ENCODE measurements at places on chromosomes 5 and 9.

- no peak for DNase-seq
Measured at GRCh38 chr9:74245866-74246497, 251.2 kb upstream of the RORB start.

GRCh38 chr5:154465169-154465568 lies 12.9 kb downstream of the HAND1 start:
- peak; percentile 76 for DNase-seq

- peak; percentile 43 for DNase-seq
Measured at GRCh38 chr5:146388386-146388785, 49.7 kb downstream of the POU4F3 start.

- DNase-seq = no peak
Measured at GRCh38 chr5:156991714-156992113, 28.7 kb upstream of the TIMD4 start.

DNA sequence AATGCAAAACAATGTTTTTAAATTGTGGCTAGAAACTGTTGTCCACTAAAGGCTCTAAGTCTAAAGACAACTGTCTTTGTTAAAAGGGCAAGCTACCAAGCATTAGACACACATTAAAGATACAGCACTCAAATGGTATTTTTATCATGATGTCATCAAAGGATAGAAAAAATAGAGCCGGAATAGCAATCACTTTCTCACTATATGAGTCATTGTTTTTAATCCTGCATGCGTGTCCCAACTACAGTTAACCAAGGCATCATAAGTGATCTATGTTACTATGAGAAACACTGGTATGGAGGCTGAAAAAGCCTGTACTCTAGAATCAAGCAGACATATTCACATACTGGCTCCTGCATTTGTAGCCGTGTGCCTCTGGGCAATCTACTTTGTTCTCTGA lies 1.9 kb upstream of the PJA2 start:
- DNase-seq = peak; percentile 88

- DNase-seq = peak; percentile 60
Measured at GRCh38 chr5:88824892-88825583, 57.9 kb downstream of the MEF2C start.

- peak; percentile 94 for DNase-seq
Measured at GRCh38 chr5:142699184-142699720, 13.4 kb upstream of the FGF1 start.

GRCh38 chr9:99072040-99072394 lies 32.9 kb upstream of the TGFBR1 start:
- no peak for DNase-seq

GRCh38 chr5:180580681-180581080 lies 10.6 kb downstream of the SCGB3A1 start:
- no peak for DNase-seq

DNA sequence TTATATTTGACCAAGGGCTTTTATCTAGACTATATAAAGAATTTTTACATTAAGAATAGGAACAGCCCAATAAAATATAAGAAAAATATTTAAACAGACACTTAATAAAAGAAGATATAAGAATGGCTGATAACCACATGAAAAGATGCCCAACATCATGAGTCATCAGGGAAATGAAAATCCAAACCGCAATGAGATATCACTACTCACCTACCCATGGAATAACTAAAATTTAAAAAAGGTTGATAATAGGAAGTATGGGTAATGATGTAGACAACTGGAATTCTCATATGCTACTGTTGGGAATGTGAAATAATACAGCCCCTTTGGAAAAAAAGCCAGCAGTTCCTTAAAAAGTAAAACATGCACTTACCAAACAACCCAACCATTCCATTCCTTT lies 206.9 kb upstream of the PCSK5 start:
- no peak for DNase-seq

Data from adipocyte (in vitro differentiated cells).